ENCODE measurements at places on chromosomes 2 and 18.
A peak's percentile ranks its signal among the peaks of the same experiment; 100 is the strongest.

GRCh38 chr2:85310330-85310729, 17.5 kb downstream of the TGOLN2 start:
- DNase-seq: no peak

- no peak for DNase-seq
Observed at GRCh38 chr2:151475071-151475470, 65.4 kb downstream of the RIF1 start.

- no peak for DNase-seq
Observed at GRCh38 chr2:232324778-232325177, 53.8 kb upstream of the ALPP start.

GRCh38 chr2:156334496-156335478, 2.3 kb upstream of the NR4A2 start:
- peak; percentile 84 for DNase-seq

DNA sequence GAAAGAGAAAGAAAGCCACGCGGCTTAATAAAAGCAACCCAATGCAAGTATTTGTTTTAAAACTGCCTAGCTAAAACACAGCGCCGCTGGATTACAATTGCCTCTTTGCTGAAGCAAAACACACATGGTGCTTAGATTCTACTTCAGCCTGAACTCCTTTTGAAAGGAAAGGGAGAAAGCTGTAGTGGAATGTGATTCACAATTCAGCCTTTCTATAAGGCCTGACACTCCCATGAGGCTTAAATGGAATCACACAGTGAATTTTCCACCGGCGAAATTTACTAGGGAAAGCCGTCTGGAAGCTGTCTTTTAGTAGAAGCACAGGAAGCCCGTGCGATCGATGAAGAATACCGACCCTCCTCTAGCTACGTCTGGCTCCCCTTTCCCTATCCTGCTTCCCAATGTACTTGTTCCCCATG, 348.0 kb downstream of the DLGAP1 start:
- no peak for DNase-seq

- DNase-seq: no peak
Observed at GRCh38 chr18:22504251-22505030, 86.7 kb upstream of the CTAGE1 start.

All from NCI-H69 (cell line).